ENCODE measurements at places on chromosomes 12 and 14. TPM values are rescaled to one million over a fixed set of nuclear protein-coding genes. Genes with fewer than 3 reads are reported as not detected.

DNA sequence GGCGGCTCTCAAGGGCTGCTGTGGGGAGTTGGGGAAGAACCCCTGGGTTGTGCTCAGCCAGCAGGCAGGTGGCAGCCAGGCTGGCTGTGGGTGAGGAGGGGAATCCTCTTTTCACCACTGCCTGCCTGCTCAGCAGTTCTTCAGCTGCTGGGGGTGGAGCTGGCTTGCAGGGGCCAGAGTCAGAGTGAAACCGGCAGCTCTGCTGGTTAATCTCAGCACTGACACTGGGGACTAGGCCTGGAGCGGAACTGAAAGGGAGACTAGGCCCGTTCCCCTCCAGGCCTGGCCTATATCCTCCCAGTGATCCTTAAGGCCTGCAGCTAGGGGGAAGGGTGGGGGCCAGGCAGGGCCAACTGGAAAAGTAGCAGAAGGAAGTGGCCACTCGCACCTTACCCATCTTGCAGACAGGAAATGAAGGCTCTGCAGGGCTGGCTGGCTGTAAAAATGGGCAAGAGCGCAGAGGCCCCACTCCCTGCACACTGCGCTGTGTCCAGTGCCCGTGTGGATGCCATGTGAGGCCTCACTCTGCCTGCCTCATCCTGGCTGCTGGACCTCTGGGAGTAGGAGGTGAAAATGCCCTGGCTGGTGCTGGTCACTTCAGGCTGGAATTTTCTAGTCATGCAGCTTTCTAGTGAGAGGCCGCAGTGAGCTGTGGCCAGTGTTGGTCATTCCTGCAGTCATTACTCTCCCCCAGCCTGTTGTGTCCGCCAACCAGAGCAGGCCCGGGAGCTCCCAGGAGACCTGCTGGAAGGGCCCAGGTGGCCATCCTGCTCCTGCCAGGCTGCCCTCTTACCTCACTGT is 39.4 kb downstream of the SH2B3 start:
- DNase-seq: no peak

GRCh38 chr14:34036319-34036766 is 85.5 kb upstream of the EGLN3 start:
- no peak for DNase-seq

DNA sequence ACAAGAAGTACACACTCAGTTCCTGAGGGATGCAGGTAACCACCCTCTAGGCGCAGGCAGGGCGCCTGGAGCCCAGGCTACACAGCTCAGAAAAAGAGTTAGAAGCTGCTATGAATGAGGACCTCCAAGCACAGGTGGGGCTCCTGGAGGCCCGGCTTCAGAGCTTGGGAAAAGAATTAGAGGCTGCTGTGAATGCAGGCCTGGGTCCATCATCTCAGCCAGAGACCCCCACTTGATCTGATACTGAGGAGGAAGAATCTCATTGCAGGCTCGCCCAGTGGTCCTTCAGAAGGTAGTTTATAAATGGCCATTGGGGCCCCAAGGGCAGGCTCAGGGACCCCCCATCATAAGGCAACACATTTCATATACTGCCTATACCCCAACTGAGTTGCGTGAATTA is 556.4 kb downstream of the SLC6A15 start:
- no peak for DNase-seq

The DAO gene
- total RNA-seq: not detected

The PLEKHA5 gene
- 57.9 TPM for total RNA-seq

GRCh38 chr12:73798523-73798922 is 739.1 kb upstream of the ATXN7L3B start:
- DNase-seq: no peak

GRCh38 chr14:67641902-67642749 is 22.4 kb downstream of the ARG2 start:
- DNase-seq: no peak

- DNase-seq: no peak
Observed at GRCh38 chr14:104503691-104504090, 75.9 kb upstream of the C14orf180 start.

DNA sequence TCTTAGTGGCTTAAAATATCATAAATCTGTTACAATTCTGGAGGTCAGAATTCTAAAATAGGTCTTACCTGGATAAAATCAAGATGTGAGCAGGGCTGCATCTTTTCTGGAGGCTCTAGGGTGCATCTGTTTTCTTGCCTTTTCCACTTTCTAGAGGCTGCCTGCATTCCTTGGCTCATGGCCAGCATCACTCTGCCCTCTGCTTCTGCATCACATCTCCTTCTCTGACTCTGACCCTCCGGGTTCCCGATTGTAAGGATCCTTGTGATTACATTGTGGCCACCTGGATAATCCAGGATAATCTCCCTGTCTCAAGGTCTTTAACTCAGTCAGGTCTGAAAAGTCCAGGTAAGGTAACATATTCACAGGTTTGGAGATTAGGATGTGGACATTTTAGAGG is 11.0 kb upstream of the BMP4 start:
- peak; percentile 6 for DNase-seq

The SERPINA4 gene
- total RNA-seq: 17.3 TPM

GRCh38 chr14:58177125-58177524 is 22.8 kb upstream of the ACTR10 start:
- DNase-seq: no peak

DNA sequence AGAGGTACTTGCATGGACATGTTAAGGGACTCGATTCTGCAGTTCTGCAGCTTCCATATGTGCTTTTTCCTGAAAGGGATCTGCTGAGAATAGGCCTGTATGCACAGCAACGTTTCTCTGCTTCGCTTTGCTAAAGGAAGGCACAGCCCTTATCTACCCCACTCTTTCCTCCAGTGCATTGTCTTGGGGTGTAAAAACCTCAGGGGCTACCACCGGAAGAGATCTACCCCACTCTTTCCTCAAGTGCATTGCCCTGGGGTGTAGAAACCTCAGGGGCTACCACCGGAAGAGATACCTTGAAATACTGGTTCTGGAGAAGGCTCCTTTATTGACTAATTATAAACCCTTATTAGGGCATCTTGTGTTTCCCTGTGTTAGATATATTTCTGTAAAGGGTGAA is 52.9 kb downstream of the SEL1L start:
- DNase-seq: no peak

- DNase-seq: peak; percentile 61
Observed at GRCh38 chr14:22977684-22978486, 4.5 kb downstream of the AJUBA start.

GRCh38 chr12:132451836-132452195 is 38.1 kb upstream of the FBRSL1 start:
- DNase-seq: no peak

GRCh38 chr12:93844164-93844784 is 167.1 kb downstream of the CRADD start:
- no peak for DNase-seq

DNA sequence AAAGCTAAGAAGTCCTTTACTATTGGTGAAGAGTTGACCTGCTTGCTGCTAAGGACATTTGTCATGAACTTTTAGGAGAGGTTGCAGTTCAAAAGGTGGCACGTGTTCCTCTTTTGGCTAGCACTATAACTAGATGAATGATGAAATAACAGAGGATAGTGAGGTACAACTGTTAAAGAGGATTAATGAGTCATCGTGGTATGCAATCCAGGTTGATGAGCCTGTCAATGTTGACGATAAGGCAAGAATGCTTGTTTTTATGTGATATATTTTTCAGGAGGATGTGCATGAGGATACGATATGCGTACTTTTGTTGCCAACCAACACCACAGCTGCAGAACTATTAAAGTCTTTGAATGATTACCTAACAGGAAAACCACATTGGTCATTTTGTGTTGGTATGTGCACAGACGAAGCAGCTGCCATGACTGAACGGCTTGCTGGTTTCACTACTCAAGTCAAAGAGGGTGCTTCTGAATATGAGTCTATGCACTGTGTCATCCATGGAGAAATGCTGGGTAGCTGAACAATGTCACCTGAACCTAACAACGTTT is 10.6 kb downstream of the CEP128 start:
- DNase-seq: no peak

DNA sequence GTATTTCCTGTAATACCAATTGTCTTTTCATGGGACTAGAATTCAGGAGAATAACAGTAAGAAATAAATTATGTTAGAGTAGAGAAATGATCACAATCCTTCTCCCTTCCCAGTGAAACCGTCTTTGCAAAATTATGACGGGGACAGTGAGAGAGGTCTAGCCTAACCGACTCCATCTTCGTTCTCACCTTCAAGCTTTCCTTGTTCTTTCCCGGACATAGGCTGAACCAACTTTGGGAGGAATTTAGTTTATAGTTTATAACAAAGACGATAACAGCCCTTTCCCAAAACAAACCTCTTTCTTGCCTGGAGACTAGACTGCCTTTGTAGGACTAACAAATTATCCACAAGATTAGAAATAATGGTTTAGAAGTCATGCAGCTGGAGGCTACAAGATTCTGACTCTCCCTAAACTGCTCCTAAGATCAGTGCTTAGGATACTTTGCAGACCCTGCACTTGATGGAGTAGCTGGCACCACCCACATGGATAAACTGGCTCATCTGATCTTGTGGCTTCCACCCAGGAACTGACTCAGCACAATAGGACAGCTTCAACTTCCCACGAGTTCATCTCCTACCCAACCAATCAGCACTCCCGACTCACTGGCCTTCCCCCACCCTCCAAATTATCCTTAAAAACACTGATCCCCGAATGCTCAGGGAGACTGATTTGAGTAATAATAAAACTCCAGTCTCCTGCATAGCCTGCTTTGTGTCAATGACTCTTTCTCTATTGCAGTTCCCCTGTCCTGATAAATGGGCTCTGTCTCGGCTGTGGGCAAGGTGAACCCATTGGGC is 521.2 kb upstream of the TBX3 start:
- DNase-seq: no peak

DNA sequence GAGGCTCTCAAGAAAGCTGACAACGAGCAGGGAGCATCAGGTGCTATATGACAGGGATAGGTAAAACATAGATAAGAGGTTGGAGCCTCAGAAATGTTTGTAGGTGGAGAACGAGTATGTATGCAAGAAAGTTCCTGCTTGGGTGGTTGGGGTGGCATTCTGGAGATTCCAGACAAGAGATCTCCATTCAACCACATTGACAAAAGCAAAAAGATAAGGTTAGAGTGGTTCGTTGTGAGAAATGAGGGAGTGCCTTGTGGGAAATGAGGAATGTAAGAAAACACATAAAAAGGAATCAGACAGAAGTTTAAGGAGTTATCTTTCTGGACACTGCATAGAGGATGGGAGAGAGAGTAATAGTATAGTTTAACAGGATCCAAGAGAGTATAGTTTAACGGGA is 290.3 kb downstream of the DPF3 start:
- no peak for DNase-seq

DNA sequence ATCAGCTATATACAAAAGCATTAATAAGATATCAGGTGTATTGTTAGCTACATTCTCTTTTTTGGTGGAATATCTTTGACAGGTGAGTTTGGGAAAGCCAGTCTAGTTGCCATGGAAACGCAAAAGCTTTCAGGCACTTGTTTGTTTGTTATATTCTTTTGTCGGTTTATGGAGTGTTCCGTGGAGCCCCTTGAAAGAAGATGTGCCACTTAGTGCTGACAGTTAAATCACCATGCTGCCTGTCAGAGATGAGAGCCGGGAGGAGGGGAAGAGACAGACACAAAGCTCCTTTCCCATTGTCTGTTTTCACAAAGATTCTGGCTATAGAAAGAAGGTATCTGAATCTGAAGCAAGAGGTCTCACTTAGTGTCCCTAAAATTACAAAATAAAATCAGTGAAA is 170.8 kb downstream of the SNAPC1 start:
- DNase-seq: no peak

The SLC6A12 gene
- 1.8 TPM for total RNA-seq

- DNase-seq: peak; percentile 88
Observed at GRCh38 chr12:55720894-55721444, 776 bp downstream of the RDH5 start.

GRCh38 chr14:100822532-100823296 is 3.2 kb upstream of the MEG3 start:
- DNase-seq: no peak

GRCh38 chr14:86057018-86057667 is 527.2 kb downstream of the FLRT2 start:
- DNase-seq: no peak

The TSHR gene
- not detected for total RNA-seq

DNA sequence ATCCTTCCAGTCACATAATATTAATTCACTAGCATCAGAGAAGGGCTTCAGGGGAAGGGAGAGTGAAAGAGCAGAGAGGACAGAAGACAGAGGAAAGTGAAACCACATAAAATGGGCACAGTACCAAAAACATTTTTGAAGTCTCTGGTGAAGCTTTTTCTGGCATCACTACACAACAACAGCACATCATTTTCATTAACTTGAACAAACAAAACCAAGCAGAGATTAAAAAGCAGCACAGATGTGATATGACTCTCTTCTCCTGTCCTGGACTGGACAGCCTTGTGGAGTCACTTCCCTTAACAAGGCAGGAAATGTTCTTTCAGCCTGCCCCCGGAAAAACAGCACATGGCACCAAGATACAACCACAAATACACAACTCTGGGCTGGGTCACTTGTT is 112.0 kb downstream of the TSPAN8 start:
- DNase-seq: peak; percentile 9

DNA sequence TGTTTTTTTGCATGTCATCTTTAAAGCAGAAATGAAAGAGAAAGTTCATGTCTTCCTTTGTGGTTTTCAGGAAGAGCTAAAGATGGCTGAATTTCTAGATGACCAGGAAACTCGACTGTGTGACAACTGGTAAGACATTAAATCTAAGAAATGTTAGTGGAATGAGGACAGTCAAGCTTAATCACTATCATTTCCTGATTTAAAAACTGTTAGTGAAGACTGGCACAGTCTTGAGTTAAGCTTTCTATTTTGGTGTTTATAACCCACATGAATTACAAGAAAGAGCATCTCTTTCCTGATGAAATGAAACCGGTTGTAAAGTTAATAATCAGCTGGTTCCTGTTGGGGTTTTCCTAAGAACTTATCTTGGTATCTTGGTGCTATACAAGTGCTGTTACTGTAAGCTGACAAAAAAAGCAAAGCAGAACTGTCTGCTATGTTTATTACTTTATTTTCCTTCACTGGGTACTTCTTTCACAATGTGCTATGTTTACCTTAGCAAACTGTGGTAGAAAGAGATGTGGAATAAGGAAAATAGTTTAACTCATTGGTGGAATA is 5.2 kb downstream of the TRAFD1 start:
- no peak for DNase-seq

DNA sequence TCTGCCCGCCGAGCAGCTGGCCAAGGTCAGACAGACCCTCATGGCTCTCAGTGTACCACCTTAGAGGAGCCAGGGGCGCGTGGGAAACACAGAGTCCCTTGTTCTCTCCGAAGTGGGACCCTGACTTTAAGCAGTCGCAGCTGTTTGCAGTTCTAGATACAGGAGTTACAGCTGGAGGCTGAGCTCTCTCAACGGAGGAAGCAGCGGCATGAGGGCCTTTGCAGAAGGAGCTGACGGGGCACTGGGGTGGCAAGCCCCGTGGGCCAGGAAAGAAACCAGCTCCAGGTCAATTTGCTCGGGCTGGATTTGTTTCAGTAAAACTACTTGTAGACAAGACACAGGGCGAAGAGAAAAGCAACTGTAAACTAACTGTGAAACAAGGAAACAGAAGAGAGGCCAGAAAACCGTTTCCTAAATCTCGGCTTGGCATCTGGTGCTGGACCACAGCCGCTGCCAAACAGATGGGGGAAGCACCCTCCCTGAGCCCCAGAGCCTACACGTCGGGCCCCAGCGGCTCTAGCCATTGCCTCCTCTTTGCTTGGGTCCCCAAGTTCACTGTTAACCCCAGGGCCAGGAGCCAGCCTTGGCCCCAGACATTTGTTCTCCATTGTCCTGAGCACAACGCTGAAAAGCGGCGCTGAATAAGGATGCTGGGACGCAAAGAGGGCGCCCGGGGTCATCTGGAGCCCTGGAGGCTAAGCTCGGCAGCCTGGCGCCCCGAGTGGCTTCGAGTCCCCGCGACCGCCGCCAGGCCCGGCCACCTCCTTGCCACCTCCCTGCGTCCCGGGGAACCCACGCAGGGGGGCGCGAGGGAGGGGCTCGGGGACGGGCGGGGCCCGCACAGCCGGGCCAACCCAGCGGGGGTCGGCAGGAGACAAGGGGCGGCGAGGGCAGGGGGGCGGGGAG is 914 bp upstream of the PACS2 start:
- DNase-seq: peak; percentile 29

Measured in Calu3 (cell line).